ENCODE measurements at places on chromosomes 3 and 15. TPM values are rescaled to one million over a fixed set of nuclear protein-coding genes. Genes with fewer than 3 reads are reported as not detected.
A peak's percentile ranks its signal among the peaks of the same experiment; 100 is the strongest.

Gene HOMER2
- polyA plus RNA-seq: 22.6 TPM

Gene PARP15
- polyA plus RNA-seq: 0.94 TPM

Gene GXYLT2
- polyA plus RNA-seq: 35.1 TPM

DNA sequence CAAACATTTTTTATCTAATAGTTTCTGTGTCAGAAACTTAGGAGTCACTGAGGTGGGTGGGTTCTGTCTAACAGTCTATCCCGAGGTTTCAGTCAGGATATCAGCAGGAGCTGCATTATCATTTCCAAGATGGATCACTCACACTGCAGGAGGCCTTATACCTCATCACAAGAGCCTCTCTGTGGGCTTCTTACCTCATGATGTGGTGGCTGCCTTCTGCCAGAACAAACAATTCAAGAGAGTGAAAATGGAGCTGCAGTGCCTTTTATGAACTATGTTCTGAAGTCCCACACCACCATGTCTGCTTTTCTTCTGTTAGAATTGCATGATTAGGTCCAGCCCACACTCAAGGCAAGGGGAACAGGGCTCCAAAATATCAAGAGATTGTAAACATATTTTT lies 27.9 kb downstream of the RFX7 start:
- no peak for DNase-seq

DNA sequence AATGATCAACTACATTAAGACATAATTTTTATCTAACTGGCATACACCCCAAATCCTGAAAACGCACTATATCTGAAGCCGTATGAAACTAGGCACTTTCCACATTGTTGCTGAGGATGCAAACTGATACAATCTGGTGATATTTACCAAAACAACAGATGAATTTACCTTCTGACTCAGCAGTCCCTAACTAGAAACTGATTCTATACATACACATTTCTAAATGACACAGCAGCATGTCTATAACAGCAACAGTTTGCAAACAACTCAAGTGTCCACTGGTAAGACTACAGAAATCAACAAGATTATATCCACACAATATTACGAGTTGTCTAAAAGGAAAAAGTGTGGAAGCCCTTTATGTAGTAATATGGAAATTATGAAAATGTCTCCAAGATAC lies 22.9 kb downstream of the SECISBP2L start:
- no peak for DNase-seq

GRCh38 chr3:39291903-39292329 lies 12.1 kb upstream of the CX3CR1 start:
- peak; percentile 54 for DNase-seq

- DNase-seq: no peak
These were observed 11.4 kb upstream of the PRSS50 start for GRCh38 chr3:46729038-46729437.

DNA sequence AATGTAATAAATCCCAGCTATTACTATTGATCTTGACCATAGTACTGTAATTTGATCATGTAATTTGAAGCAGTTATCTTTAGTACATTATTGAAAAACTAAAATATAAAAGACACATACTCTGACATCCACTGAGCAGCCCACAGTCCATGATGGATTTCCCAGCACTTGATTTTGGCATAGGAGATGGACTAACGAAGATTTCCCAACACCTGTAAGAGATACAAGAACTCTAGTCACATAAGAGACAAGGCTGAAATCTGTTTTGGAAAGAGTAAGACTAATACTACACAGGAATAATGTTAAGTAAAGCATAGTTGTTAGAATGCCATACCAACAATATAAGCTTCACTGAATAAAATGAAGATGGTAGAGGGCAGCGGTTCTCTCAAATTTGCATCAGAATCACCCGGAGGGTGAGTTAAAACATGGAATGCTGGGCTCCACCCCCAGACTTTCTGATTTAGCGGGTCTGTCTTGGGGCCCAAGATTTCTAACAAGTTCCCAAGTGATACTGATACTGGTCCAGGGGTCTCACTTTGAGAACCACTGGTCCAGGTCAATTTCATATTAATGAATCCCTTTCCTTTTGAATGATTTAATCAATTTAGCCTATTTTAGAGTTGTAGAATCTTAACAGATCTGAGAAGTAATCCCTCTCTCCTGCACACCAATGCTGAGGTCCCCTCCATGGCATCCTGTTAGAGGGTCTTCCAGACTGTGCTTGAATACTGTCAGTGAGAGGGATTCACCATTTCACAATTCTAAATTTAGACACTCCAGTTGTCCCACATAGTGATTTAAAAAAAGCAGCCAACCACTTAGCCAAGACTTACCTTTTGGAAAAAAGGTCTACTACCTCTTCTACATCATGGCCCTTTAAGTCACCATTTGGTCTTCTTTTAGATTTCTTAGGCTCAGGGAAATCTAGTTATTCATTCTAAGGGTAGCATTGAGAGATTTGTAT lies 11.5 kb downstream of the RABL3 start:
- no peak for DNase-seq

DNA sequence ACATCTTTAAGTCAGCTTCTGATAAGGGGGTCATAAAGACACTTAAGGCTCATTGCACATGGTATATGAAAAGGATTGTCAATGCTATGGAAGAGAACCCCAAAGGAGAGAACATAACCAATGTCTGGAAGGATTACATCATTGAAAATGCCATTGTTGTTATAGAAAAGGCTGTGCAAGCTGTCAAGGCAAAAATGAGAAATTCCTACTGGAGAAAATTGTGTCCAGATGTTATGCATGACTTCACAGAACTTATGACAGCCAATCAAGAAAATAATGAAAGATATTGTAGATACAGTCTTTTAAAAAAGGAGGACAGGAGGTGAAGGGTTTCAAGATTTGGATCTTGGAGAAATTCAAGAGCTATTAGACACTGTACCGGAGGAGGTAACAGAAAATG lies 96.3 kb upstream of the MBNL1 start:
- no peak for DNase-seq

- DNase-seq: no peak
These were observed 775.8 kb downstream of the ZPLD1 start for GRCh38 chr3:103210583-103210982.

DNA sequence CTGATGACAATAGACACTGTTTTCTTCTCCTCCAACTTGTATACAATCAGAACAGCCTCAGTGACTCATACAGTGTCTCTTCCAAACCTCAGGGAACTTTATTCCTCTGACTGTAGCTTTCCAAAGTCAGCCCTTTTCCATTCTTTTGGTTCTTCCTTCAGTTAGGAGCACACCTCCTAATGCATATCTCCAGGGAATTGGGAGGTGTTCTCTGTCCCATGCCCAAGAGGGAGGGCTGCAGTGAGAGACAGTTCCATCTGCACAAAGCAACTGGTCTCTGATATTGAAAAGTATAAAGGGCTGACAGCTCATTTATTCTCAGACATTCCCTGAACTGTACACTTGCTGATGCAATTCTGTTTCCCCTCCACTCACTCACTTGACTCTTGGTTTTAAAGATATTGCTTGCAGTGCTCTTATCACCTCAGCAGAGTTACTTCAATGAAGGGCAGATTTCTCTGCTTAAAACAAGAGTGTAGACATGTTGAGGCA lies 337.8 kb upstream of the TBC1D5 start:
- DNase-seq: no peak

DNA sequence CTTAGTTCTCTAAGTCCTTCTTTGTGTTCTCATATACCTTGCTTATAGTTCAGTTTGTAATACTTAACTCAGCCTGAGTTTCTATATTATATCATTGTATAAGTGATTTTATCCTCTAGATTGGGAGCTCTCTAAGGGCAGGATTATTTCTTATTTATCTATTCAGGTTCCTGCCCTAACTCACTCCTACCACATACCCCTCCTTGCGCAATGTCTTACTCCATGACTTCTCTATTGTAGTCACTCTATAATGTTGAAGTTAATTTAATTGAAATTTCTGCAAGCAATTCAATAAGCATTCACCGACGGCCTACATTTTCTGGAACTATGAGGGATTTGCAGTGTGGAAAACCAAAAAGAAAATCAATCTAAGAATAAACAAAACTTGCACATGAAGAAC lies 3.6 kb upstream of the OR5K4 start:
- no peak for DNase-seq

- no peak for DNase-seq
These were observed 1.5 kb downstream of the STXBP5L start for GRCh38 chr3:120909602-120909878.

GRCh38 chr3:44993471-44994205 lies 17.6 kb downstream of the EXOSC7 start:
- DNase-seq: no peak

All from muscle of back (tissue), 13 donors.